ENCODE measurements at places on chromosomes 16 and 17. TPM values are rescaled to one million over a fixed set of nuclear protein-coding genes. Genes with fewer than 3 reads are reported as not detected.

Gene PRKCB
- 25.2 TPM for total RNA-seq

Gene AGRP
- 4.9 TPM for total RNA-seq

Gene TBC1D16
- total RNA-seq = 21.7 TPM

Gene ABCC12
- total RNA-seq = not detected

Gene CA7
- not detected for total RNA-seq

Gene ANKRD40CL
- total RNA-seq = not detected

Gene CEP295NL
- total RNA-seq = 4.2 TPM

- no peak for DNase-seq
Measured at GRCh38 chr16:5621826-5622225, 524.2 kb upstream of the EEF2KMT start.

DNA sequence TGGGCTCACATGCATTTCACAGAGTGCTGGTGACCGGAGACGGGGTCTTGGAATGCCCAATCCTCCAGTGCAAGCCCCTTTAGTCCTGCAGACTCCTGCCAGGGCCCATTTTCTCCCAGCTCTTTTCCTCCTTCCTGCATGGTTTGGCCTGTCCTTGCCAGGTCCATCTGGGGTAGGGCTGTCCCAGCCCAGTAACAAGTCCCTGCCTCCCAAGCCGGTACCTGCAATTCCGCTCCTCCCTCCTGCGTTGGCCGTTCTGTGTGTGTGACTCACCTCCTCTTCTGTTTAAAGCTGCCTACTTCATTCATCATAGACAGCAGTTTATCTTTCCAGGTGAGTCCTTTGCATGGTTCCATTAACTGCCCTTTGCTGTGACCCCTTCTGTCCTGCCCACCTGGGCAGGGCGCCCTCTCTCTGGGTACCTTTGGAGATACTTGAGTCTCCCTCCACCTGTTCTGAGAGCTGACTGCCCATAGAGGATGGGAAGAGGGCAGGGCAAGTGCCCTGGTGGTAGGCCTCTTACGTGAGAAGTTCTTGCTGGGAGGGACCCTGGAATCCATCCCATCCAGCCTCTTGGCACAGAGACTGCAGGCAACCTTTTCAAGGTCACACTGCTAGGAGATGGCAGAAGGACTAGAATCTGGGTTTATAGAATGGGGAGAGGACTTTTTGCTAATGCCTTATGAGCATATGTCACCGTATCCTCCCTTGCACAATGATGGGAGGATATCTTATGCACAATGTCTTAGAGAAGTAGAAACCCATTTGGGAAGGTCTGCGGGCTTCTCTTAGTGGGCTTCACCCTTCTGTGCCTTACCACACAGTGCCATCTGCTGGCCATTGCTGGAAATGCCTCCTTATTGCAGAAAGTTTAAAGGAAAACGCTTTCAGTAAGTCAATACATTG lies 29.7 kb upstream of the LGALS9 start:
- no peak for DNase-seq

GRCh38 chr17:79587945-79588344 lies 22.9 kb downstream of the RBFOX3 start:
- no peak for DNase-seq

DNA sequence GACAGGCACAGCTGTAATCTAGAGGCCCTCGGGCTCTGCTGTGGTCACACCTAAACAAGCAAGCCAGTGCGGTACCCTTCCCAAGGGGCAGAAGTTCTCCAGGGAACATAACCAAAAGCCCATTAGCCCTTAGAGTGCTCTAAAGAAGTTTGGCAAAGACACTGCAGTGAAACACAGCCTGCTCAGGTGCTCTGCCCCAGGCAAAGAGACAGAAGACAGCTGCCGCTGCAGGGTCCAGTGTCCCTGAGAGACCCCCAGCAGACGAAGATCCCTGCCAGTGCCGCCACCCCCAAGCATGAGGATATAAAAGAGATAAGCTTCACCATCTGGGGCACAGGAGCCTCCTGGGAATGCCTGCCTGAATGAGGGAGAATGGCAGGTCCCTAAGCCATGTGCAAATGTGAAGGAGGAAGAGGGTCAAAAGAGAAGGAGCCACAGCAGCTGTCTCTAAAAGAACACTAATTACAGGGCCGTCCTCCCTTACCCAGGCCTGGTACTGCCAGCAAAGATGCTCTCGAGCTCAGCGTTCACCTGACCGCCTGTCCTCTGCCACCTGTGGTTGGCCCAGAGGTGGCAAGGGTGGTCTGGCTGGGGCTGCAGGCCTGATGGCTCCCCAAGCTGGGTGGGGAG lies 29.7 kb downstream of the CUEDC1 start:
- no peak for DNase-seq

- DNase-seq = no peak
Measured at GRCh38 chr16:53334581-53334980, 99.7 kb upstream of the RBL2 start.

DNA sequence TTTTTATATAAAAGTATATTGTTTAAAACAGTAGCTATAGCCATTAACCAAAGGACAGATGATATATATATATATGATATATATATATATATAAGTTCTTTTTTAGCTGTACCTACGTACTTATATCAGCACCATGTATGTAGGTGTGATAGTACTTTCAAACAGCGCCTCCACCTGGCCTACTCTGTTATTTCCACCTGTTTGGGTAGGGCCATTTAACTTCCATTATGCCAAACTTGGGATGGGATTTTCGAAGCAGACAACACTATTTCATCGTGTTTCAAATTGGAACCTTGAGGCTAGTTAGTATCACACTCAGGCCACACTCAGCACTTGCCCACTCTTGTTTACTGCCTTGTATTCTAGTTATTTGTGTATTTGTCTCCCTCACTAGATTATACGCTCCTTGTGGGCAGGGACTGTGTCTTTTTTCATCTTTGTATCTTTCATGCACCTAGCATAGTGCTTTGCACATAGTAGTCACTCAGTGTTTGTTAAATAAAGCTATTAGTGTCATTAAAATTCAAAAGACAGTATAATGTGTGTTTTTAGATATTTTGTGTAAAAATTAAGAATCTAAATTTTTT lies 11.8 kb upstream of the CLTC start:
- DNase-seq = no peak

- peak; percentile 92 for DNase-seq
Measured at GRCh38 chr16:58022601-58023371, 2.8 kb upstream of the MMP15 start.

GRCh38 chr16:468068-468821 lies 42.8 kb downstream of the RAB11FIP3 start:
- DNase-seq = no peak

GRCh38 chr17:40695874-40696472 lies 7.6 kb downstream of the KRT24 start:
- no peak for DNase-seq

GRCh38 chr17:48612854-48613691 lies 2.0 kb downstream of the HOXB8 start:
- DNase-seq = no peak

- no peak for DNase-seq
Measured at GRCh38 chr17:17722081-17722905, 41.0 kb downstream of the RAI1 start.

GRCh38 chr16:64627288-64627687 lies 494.6 kb downstream of the CDH11 start:
- DNase-seq = no peak

DNA sequence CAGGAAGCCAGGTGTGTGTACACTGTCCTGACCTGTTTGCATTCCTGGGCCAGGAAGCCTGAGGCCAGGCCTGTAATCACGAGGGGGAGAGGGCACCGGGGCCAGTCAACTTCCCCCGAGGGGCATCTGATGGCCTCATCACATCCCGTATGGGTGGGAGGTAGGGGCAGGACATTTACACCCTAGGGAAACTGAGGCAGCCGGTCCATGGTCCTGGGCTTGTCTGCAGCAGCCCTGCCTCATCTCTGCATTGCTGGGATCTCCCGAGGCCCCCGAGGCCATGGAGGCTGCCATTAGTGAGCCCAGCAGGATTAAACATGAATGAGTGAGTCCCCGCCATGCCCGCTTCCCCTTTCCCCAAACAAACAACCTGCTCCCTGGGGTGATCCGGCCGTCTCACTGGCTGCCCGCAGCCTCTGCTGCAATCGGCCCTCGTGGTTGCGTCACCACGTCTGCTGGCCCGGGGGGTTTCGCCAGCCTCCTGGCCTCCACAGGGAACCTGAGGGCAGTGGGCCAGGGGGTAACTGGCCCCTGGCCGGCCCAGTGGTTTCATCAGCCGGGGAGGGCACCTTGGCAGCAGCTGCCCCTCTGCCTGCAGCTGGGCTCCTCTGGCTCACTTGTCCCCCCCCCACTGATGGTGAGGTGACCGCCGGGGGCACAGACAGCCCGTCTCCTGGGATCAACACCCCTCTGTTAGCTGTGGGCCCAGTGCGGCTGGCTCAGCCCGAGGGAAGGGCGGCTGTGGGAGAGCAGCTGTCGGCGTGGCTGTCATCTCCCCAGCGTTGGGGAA lies 88.3 kb upstream of the GSE1 start:
- peak; percentile 92 for DNase-seq

- no peak for DNase-seq
Measured at GRCh38 chr16:15049581-15050180, 6.2 kb downstream of the NTAN1 start.

- no peak for DNase-seq
Measured at GRCh38 chr17:43599835-43600234, 53.7 kb upstream of the ETV4 start.
